ENCODE measurements at places on chromosomes 1 and 21. TPM values are rescaled to one million over a fixed set of nuclear protein-coding genes. Genes with fewer than 3 reads are reported as not detected.

DNA sequence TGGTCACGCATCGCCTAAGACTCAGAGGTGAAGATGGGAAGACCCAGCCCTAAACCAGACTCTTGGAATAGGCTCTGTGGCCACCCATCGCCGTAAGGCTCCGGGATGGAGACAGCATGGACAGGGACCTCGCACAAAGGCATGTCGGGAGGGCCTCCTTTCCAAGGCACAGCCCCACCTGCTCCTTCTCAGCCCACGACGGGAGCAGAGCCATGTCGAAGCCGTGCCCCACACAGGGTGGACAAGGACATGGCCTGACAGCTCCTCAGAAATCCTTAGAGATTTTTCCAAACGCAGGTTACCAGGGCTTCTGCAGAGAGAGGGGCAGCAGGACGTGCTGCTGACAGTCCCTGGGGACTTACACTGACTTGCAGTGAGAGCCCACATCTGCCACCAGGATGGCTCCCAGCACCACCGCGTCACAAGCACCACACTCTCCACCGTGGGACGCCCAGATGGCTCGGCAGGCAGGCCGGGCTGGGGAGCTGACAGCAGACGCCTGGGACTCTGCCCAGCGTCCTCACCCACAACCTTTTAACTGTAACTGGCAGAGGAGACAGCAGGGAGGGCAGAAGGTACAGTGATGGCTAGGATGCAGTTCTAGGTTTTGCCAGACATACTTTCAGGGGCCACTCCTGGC lies 12.0 kb downstream of the SSU72 start:
- DNase-seq = no peak

GRCh38 chr1:157047062-157047410 lies 1.5 kb upstream of the ARHGEF11 start:
- no peak for DNase-seq

DNA sequence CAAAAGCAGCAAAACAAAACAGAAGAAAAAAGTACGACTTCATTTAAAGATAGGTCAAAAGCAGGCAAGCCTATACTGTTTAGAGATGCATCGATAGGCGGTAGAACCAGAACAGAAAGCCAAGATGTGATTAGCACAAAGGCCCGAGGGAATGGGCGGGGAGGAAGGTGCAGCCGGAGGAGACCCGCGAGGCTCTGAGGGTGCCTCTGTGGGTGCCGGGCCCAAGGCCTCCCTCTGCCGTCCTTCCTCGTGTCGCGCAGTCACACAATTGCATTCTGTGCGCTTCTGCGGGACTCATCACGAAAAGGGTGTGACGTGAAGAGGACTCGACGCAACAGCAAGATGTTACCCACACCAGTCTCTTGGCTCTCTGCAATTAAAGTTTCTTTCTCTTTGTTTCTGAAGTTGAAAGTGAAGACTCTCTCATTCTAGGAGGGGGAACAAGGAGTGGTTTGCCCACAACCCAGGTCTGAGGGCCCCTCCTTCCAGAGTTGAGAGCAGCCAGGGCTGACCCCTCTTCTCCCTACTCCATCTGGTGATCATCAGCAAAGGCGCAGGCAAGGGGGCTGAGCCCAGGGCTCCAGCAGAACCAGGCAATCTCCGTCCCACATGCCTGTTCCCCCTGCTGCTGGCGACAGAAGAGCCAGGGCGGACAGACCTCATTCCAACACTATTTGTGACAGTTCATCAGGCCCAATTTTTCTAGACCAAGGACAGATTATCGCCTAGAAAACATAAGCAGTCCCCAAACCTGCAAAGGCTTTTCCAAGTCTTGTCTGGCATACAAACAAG lies 41.0 kb downstream of the NPHP4 start:
- DNase-seq = no peak

DNA sequence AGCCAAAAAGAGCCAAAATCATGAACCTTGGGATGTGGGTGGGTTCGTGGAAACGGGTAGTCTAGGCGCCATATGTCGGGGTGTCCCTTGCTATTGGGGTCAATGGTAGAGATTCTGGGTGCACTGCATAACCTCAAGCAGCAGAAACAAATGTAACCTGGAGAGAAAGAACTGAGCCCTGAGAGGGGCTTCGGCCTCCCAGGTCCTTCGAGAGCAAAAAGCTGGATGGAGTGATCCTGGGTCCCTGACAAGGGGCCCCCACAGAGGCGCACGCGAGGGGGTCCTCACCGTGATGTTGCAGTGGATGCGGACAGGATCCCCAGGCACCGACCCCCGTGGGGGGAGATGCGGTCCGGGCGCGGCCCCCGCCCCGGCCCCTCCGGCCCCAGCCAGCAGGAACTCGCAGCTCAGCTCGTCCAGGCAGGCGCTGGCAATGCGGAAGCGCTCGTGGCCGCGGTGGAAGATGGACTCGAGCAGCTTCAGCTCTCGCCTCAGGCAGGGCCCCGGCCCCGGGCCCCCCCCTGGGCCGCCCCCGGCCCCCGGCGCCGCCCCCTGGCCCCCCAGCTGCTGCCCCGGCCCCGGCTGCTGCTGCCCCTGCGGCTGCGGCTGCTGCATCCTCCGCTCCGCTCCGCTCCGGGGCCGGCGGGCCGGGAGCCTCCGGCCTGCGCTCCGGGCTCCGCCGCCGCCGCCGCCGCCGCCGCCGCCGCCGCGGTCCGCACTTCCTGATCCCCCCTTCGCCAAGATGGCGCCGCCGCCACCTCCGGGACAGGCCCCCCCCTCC lies at the start of gene UBE2Q1:
Gene UBE2Q1, minus strand, starts transcription at position 724 of the 781 bp plus-strand sequence. Its CDS starts 109 bp downstream, at position 615.
- DNase-seq = no peak

DNA sequence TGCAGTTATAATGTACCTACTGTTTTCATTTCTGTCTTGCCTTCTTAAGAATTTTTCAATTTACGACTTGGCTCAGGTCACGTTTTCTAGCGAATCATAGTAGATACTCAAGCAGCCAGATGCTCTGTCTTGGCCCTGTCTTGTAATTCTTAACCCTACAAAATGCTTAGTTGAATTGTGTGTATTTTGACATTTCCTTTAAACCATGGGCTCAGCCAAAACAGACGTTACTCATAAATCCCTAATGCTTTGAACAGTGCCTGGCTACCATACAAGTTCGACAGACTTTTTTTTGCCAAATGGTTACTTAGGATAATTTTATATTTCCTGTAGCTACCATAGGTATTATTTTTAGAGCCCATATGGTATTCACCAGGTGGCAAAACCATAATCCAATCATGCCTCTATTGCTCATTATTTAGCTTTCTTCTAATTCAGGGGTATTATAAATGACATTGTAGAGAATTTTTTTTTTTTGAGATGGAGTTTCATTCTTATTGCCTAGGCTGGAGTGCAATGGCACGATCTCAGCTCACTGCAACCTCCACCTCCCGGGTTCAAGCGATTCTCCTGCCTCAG lies 54.3 kb downstream of the KCNK1 start:
- no peak for DNase-seq

- DNase-seq = no peak
Measured at GRCh38 chr1:192609110-192610079, 26.6 kb upstream of the RGS13 start.

PPIAL4G gene
- not detected for polyA plus RNA-seq

EPS15 gene
- 40.9 TPM for polyA plus RNA-seq
